Renal cortex interstitium (tissue), 15 donors: ENCODE measurements at places on chromosomes 2 and 18. TPM values are rescaled to one million over a fixed set of nuclear protein-coding genes. Genes with fewer than 3 reads are reported as not detected.

Gene TMEM163
- 1.8 TPM for polyA plus RNA-seq

DNA sequence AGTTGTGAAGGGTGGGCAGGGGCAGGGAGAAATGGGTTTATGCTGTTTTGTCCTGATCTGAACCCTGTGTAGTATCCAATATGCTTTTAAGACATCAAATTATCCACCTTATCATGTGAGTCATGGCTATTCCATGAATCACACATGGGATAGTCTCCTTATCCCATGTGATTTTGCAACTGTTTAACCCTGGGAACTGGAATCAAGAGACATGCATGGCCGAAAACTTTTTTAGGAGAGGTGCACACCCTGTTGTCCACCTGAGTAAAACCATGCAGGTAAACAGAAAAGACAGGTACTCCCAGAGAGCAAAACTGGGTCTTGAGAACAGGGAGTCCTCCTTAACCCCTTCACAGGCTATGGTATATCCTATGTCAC lies 490.6 kb upstream of the HS6ST1 start:
- DNase-seq, result no peak

GRCh38 chr2:3513026-3513810 lies 6.1 kb downstream of the ADI1 start:
- no peak for DNase-seq

Gene CYS1
- 103 TPM for polyA plus RNA-seq

Gene TSPYL6
- polyA plus RNA-seq, result 0.21 TPM

GRCh38 chr18:9684881-9685614 lies 23.1 kb upstream of the RAB31 start:
- no peak for DNase-seq

Gene CD28
- polyA plus RNA-seq, result 1.1 TPM

Gene SERPINB3
- 0.14 TPM for polyA plus RNA-seq

Gene C2orf92
- 10.6 TPM for polyA plus RNA-seq
